ENCODE measurements at places on chromosomes 4 and X.

DNA sequence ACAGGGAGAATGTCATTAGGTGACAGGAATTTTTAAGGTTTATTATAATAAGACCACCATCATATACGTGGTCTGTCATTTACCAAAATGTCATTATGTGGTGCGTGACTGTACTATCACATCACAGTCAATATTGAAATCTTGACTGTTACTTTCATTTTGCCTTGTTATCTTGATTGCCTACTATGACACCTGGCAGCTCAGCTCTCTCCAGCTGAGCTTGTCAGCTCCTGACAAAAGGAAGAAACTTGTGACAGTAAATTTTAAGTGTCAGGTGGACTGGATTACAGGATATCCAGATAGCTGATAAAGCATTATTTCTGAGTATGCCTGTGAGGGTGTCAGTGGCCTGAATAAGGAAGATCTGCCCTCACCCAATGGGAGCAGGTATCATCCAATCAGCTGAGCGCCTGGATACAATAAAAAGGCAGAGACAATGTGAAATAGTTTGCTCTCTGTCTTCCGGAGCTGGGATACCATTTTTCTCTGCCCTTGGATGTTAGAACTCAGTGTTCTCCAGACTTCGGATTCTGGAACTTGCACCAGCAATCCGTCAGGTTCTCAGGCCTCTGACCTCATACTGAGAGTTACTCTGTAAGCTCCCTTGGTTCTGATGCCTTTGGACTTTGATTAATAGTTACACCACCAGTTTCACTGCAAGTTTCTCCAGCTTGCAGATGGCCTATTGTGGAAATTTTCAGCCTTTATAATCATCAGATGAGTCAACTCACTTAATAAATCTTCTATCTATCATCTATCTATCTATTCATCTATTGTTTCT lies 1454.7 kb upstream of the IGFBP7 start:
- no peak for DNase-seq

DNA sequence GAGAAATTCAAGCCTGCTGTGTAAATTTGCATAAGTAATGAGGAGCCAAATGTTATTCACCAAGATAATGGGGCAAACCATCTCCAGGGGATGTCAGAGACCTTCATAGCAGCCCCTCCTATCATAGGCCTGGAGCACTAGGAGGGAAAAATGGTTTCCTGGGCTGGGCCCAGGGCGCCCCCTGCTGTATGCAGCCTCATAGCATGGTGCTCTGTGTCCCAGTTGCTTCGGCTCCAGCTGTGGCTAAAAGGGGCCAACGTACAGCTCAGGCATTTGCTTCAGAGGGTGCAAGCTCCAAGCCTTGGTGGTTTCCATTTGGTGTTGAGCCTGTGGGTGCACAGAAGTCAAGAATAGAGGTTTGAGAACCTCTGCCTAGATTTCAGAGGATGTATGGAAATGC lies 859.3 kb downstream of the RPA4 start:
- no peak for DNase-seq

DNA sequence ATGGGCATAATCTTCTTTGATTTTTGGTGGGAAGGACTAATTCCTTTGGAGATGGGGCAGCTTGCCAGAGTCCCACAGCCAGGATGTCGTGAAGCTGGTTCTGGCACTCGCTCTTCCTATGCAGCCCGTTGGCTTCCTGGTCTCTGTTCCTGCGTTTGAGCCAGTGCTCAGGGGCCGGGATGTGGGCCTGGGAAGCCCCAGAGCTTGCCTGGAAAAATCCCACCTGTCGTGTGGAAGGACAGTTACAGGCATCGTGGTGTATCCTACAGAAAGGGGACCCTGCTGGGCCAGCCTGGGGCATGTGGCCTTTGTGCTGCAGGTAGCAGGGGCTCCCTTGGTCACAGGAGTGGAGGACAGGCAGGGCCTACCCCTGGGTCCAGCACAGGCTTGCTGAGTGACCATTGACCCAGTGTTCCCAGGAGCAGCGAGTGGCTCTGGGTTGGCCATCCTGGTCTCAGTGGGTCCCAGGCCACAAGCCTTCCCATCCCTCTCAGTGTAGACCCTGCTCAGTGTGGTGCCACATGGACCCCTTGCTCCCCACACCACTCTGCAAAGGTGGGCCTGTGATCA lies 50.2 kb downstream of the ADRA2C start:
- DNase-seq = no peak

DNA sequence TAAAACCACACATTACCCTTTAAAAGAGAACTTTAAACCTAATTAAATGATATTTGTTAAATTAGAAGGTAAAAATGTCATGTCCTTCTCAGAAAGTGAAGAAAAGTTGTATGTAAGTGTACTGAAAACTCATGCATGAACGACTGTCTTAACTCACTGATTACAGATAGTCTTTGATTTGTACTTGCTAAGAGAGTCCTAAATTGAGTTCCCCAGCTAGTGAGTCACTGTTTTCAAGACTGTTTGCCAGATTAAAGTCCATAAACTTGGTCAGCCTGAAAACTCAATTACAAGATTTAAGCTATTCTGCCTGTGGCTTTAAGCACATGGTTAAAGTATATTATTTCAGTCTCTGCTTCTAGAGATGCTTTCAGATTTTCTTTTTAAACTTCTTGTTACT lies 124.9 kb upstream of the ZCCHC13 start:
- no peak for DNase-seq

DNA sequence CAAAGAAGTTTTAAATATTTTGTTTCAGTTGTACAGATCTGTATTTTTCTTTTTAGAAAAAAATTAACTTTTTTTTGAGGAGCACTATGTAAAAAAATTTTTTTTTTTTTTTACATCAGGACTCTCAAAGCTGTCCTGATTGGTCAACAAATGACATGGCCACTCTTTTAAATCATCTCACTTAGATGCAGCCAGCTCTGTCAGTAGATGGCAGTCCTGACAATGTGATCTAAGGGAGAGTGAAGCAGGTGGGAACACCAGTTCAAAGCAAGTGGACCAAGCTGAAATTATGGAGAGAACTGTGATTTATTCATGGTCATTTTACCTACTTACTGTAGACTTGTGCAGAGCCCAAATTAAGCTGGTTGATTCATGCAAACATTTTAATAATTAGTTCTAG lies 174.7 kb upstream of the GPRIN3 start:
- no peak for DNase-seq

GRCh38 chr4:118758293-118758692 lies 73.1 kb downstream of the METTL14 start:
- no peak for DNase-seq

DNA sequence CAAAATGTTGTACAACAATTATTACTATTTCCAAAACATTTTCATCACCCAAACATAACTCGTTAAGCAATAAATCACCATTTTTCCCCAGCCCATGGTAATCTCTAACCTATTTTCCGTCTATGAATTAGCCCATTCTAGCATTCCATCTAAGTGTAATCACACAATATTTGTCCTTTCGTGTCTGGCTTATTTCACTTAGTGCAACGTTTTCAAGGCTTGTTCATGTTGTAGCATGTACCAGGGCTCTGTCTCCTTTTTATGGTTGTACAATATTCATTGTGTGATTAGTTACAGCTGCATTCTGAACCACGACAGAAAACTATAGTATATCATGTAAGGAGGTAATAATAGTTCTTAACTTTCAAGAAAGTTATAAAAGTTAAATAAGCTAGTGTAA lies 656.0 kb upstream of the HS3ST1 start:
- no peak for DNase-seq

- DNase-seq = no peak
These were observed 41.0 kb upstream of the CPEB2 start for GRCh38 chr4:14961292-14961691.

DNA sequence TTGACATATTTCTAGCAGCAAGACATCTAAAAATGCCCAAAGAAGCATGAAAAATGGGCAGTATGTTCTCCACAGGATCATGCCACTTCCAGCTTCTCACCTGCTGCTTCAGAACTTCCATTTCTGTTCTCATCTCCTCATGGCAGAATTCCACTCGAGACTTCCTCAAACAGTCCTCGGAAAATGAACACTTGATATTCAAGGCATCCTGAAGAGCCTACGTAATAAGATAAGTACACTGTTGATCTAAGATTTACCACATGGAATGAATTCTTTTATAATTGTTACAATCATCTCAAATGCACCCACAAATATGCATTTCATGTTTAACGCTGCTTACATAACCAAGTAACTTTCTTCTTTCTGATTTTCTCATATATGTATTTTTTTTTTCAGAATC lies 14.1 kb downstream of the TNIP3 start:
- no peak for DNase-seq

GRCh38 chr4:75025431-75025830 lies 92.5 kb downstream of the PARM1 start:
- DNase-seq = no peak

DNA sequence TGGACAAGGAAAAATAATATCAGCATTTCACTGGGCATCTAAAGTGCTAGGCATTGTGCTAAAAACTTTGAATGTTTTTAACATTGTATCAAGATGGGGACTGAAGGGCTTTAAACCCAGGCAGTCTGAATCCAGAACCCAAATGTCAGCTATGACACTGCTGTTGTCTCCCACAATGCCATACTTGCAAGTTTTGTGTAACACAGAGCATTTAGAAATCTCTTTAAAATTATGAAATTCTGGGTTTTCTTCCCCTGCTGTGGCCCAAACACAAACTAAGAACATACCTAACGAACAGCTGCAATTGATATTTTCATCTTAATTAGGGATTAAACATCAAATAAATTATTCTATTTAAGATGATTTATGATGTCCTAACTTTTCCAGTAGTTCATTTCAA lies 66.8 kb upstream of the LSM6 start:
- no peak for DNase-seq

DNA sequence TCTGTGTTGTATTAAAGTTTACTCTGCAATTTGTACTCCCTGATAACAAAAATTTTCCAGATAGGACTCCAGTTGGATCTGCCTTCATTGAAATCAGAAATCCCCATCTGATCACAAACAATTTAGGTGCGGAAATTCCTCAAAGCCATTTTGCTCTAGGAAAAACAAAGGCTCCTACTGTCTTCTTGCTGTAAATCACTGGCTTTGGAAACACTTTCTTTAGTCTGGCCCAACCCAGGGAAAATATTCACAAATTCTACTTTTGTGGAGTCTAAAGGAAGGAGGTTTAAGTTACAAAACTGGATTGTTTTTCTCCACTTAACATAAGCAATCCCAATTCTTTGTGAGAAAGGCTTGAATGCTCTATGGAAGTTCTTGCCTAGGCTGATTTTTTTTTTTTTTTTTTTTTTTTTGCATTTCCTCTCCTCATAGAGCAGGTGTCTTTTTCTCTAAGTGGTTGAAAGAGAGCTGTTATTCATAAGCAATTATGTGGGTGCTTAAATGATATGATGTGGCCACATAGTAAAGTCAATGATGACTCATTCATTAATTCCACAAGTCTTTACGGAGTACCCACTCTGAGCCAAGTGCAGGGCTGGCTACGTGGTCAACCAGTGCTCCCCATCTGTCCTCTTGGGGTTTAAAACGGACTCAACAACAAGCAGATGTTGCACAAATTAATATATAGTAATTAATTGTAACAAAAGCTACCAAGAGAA lies 261.4 kb downstream of the LDB2 start:
- DNase-seq = no peak

GRCh38 chr4:64682946-64683345 lies 273.7 kb upstream of the TECRL start:
- DNase-seq = no peak

- DNase-seq = no peak
These were observed 11.3 kb upstream of the SLC9A7 start for GRCh38 chrX:46770000-46770816.

- DNase-seq = no peak
These were observed 55.8 kb upstream of the PITX2 start for GRCh38 chr4:110678517-110679227.

DNA sequence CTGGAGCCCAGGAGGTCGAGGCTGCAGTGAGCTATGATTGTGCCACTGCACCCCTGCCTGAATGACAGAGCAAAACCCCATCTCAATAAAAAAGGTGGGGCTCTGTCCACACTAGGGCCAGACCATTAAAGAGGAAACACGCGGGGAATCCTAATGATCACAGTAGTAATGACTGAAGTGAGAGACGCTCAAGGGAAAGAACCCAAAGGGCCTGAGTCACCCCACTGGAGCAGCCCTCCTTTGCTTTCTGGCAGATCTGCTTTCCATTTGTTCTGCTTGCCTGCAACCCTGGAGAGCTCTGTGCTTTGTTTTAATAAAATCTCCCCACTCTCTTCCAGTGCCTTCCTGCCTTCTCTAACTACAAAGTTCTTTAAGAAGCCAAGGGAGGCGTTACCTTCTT lies 5.0 kb downstream of the TFDP3 start:
- no peak for DNase-seq

GRCh38 chr4:1948892-1949436 lies 59.8 kb downstream of the NELFA start:
- DNase-seq = no peak

DNA sequence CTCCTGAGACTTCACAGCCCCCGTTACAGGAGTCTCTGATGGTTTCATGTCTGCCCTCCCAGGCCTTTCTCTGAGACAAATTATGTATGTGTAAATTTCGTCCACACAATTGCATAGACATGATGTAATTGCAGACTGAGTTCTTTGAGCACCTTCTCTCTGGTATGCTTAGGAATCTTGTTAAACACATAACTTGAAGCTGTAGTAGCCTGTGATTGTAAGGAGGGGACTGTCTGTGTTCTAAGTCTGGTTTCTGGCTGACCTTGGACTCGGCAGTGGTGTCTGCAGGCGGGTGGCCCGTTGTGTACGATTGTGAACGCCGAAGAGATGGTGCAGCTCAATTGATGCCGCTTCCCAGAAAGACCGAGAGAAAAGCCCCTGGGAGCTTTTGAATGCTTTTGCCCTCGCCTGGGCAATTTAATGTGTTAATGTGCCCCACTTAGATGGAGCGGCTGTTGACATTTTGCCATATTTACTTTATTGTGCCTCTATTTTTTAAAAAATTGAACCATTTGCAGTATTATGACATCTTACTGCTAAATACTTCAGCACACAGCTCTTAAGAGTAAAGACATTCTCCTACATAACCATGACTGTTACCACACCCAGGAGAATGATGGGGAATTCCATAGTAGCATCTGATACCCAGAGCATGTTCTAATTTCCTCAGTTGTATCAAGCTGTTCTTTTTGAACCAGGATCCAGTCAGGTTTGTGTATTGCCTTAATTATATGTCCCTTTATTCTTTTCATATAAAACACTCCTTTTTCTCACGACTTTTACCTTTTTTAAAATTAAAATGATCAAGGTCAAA lies 58.4 kb upstream of the TADA2B start:
- DNase-seq = no peak

DNA sequence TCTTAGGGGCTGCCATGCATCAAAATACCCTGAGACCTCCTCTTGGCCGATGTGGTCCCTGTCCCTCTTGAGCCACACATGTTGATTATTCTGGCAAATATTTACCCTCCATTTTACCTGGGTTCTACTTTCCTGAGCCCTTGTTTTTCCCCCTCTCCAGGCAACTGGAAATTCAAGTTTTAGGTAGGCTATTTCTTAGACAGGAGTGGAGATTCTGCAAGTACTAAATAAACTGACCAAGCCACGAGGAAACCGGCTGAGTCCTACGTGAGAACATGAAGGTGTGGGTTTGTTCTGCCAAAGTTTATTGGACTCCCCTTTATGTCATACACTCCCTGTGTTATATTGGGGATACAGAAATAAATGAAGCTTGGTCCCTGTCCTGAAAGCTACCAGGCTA lies 88.1 kb downstream of the RTL5 start:
- DNase-seq = no peak

All from stimulated activated CD8-positive, alpha-beta memory T cell treated with anti-CD3 and anti-CD28 coated beads, Interleukin-15, amount 100 ng/mL, for 4 hours (primary cell).